Fibroblast of lung (primary cell): ENCODE measurements at places on chromosomes 7 and 10. TPM values are rescaled to one million over a fixed set of nuclear protein-coding genes. Genes with fewer than 3 reads are reported as not detected.

C10orf143 gene
- 0.51 and 2.0 TPM in 2 replicates for total RNA-seq

AKR1C4 gene
- not detected in 2 replicates for total RNA-seq

DNA sequence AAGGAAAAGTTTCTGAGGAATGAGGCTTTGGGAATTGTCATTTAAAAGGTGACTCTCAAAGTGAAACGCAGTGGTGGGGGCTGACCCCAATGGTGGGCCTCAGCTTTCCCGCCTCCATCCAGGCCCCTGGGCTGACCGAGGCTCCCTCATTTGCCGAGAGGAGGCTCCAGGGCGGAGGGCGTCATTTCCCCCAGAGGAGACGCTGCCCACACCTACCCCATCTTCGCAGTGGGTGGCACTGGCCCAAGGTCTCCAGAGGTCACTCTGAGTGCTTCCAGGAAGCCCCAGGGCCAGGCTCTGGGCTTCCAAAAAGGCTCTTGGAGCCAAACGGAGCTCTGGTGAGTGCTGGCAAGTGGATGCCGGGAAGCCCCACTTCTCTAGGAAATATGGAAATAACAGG, 38.0 kb downstream of the TCERG1L start:
- DNase-seq, result no peak

CTAGE4 gene
- 0.17 and 1.0 TPM in 2 replicates for total RNA-seq

- DNase-seq, result peak; percentile 67
Measured at GRCh38 chr7:14013898-14014297, 24.4 kb upstream of the ETV1 start.

VGF gene
- 0.26 and 0.66 TPM in 2 replicates for total RNA-seq

GRCh38 chr7:27922907-27923641, 183.1 kb downstream of the TAX1BP1 start:
- no peak for DNase-seq

SCIN gene
- 0.17 TPM in 1 of 2 replicates, not detected in the other for total RNA-seq

DNA sequence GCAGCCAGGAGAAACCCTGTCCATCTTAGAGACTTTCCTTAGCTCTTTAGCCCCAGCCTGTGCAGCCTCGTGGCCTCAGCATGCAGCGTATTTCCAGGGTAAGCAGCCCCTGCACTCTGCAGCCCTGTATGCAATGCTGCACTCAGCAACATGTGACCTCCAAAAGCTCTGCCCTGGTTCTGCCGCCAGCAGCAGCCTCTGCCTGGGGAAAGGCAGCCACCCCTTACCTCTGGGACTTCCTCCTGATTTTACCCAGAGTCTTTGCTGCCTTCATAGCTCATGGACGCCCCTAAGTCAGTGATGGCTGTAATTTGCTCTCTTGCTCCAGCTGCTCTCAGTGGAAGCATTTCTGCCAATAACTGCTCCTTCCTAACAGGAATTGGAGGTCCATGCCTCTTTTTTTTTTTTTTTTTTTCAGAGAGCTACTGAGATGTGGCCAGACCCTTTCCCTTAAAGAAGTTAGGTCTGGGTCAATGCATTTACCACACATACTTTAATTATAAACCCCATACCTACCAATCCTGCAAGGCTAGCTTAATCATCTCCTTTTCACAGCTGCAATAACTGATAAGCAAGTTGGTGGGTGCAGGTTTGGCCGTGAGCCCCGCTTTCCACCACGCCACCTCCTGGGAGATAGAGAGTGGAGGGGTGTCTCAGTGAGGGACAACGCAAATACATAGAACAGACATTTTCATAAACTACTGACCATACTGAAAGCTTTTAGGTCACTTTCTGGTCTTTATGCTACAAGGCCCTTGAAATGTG, 71.7 kb downstream of the RAMP3 start:
- DNase-seq, result no peak

DNA sequence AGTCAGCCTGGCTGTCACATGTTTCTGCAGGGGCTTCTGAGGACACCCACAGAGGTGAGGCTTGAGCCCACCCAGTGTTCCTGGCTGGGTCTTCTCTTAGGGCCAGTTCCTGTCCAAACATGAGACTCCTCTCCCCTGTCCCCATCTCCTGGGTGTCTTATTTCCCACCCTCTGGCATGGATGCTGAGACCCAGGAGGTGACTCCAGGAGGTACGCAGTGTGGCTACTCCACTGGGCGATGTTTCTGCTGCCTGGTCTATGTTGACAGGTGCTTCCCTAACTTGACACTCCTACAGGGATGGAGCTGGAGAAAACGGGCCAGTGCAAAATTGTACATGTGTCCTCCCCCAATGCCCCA, 26.3 kb upstream of the LOXL4 start:
- DNase-seq, result no peak

DNA sequence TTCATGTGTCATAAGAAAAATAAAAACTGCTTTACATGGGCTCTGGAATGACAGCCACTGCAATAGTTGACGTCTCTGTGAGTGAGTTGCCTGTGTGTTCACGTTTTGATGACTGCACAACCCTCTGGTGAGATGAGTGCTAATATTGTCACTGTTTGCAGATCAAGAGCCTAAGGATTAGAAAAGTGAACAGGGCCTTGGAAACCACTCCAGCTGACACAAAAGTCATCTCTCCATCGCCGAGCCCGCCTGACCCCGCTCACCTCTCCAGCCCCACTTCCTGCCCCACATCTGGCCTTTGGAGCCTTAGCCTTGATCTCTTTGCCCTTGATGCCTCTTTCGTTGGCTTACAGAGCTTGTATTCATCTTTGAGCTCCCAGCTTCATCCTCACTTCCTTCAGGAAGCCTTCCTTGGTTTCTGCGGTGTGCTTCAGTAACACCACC, 351.7 kb downstream of the TCERG1L start:
- no peak for DNase-seq

DNA sequence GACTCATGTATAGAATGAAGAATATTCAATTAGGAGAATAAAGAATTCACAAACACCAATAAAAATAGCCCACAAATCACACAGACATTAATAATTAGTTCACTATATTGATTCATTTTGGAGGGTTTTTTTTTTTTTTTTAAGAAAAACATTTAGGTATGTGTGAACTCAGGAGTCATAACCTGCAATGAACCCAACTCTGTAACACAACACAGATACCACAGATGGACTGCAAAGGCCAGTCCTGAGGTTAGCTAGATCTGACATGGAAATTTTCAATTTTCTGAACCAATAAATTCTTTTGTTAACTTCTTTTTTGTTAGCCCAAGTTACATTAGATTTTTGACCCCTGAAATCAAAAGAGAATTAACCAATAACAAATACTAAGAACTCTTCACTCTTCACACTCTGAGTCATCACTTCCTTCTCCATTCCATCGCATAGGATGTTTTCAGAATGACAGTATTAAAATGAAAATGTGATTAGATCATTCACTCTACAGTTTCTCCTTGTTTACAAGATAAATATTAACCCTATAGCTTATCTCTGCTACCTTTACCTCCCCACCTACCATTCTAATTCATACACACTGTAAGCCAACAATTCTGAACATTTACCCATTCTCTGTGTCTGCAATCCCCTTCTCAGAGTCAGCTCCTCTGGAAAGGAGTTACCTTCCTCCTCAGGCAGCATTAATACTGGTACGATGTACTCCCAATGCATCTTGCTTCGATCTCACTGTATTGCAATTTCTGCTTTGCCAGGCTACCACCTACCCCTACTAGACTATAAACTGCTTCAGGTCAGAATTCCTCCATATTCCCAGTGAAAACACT, 141.5 kb downstream of the LRRN3 start:
- peak; percentile 43 for DNase-seq
